Activated CD8-positive, alpha-beta memory T cell treated with anti-CD3 and anti-CD28 coated beads for 4 hours (primary cell): ENCODE measurements at places on chromosomes 4 and X.

GRCh38 chr4:123361195-123361861 is 35.3 kb upstream of the SPRY1 start:
- no peak for DNase-seq

DNA sequence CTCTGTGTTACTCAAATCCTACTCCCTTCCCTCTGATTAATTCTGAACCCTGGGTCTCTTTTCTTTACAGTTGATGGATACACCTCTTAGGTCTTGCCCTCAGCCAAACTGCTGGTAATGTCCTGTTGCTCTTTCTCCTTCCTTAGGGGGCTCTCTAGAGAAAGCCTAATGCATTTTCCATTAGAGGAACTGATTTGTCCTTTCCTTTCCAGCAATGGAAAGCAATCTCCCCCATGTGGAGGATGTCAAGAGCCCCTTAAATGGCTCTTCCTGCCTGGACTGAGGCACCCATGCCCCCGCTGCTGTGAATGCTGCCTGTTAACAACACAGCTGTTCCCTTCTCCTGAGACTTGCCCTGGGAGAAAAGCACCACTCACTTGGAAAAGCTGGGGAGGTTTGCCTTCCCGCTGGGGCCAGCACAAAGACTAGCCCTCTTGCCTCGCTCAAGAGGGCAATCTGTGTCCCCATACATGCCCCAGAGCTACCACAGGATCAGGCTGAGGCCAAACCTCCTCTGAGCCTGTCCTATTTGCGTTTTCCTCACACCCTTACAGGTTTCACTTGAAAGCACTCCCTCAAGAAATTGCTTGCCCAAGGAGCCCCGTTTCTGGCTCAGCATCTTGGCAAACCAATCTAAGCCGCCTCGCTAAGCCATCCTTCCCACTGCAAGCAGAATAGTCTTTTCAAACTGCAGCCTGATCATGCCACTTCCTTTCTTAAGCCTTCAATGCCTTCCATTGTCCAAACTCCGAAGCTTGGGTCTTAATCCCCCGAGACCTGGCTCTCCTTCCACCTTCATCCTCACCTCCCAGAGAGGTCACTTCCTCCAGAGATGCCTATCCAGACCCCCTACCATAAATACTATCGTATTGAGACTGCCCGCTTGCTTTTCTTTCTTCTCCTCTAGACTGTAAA is 23.2 kb upstream of the SMIM20 start:
- DNase-seq: no peak

DNA sequence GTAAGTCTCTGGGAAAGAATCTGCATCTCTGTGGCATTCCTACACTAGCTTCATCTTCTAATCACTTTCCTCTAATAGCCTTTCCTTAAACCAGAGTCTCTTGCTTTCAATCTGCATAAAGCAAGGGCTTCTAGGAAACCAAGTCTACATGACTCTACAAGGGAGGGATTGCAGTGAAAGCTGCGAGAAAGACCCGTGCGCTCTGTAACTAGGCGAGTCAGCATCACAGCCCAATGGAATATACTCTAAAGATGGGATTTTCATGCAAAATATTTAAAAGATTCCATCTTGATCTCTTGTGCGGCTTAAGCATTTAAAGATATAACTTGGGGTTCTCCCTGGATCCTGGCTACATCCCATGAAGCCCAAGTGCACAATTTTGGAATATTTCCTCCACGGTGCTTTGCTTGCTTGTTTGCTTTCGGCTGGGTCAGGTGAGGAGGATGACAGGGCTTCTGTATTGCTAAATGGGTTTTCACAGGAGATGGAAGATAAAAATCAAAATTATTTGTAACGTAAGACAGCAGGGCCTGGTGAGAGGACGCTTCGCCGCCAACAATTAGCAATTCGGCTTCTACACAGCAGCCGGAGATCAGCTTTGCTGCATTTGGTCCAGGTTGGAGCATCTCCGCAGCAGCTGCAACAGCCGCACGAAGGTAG is 687 bp upstream of the GRIA2 start:
- no peak for DNase-seq

GRCh38 chr4:76203541-76203940 is 10.1 kb downstream of the SCARB2 start:
- DNase-seq: no peak

- DNase-seq: no peak
Observed at GRCh38 chr4:146647615-146648460, 9.1 kb downstream of the POU4F2 start.

DNA sequence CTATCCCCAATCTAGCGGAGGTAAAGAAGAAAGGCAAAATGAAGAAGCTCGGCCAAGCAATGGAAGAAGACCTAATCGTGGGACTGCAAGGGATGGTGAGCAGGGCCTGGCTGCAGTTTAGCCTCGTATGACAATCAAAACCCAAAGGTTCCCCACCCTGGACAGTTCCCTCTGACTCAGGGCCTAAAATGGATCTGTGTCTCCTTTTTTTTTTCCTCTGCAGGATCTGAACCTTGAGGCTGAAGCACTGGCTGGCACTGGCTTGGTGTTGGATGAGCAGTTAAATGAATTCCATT is 986 bp downstream of the HDAC6 start:
- no peak for DNase-seq

- no peak for DNase-seq
Observed at GRCh38 chr4:113028074-113028473, 21.4 kb upstream of the ANK2 start.

GRCh38 chr4:144634978-144635747 is 10.8 kb upstream of the HHIP start:
- DNase-seq: no peak

DNA sequence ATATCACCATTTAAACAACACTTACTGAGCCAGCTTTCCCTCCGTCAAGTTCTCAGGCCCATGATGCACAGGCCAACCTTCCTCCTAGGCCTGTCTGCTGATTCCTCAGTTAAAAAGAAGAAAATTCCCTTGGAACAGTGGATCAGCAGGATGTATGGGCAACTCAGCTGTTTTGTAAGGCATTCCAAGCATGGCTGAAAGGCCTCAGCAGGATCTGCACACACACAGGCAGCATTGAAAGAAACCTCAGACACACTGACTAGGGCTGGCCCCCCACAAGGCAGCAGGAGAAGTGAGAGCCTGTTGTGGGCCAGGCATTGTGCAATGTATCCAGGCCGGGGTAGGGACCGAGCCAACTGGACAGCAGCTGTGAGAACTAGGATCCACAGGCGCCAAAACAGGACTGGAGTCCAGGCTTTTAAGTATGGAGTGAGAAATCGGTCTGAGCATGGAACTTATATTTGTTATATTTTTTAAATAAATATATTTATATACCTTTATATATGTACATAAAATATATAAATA is 171.4 kb downstream of the NWD2 start:
- DNase-seq: no peak

DNA sequence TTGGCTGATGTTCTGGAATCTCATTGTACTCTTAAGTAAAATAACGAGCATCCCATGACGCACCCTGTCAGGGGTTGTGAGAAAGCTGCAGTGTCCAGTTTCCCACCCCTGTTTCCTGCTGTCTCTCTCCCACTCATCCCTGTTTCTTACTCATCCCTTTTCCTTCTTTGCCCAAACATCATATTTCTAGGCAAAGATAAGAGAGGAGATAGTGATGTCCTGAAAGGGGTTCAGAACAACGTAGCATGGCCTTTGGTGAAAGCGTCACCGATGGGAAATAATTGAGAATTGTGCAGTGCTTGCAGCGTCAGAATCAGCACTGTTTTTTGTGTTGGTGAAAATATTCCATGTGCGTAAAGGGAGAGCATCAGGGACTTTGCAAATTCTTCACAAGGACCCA is 23.5 kb upstream of the TMEM165 start:
- DNase-seq: no peak

DNA sequence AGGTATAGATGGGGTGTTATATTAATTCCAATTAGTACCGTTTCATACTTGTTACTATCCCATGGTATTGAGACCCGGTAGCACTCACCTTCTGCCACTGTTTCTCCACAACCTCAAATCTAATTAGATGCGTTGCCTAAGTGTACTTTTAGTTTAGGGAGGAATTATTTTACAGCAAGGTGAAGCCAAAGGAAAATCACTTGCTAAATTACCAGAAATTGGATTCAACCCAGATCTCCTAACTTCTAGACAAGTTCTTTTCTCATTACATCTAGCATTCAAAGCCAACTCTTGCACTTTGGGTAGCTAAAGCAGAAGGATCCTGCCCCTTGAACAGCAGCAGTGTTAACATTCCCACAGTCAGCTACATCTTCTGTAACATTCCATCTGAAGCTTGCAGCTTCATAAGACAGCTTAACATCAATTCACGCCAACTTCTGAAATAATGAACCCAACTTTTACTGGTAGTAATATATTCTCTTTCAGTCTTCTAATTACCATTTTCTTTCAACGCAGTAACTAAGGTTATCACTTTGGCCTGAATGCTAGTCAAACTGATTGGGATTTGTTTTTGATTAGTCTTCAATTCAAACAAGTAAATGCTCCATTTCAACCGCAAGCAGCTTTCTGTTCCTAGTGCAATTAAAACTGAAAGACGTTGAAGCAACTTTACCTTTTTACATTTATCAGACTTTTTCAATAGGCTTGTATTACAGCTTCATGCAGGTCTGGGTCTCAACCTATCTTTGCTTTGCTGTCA is 934 bp upstream of the SEC31A start:
- DNase-seq: no peak

DNA sequence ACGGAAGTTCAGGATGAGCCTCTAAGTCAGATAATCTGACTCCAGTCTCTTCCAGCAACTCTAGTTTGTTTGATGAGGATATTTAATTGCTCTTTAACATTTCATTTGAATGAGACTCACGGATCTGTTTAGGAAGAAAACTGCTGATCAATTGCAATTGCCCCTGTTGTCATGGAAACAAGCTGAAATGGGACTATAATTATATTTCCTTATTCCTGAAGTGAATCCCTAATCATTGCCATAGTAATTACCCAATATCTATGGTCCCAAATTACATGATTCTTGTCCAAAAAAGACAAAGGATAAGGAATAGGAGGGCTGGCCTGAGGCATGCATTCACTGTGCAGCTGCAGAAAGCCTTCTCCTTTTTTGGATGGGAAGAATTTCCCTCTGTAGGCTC is 105.3 kb downstream of the AASDH start:
- no peak for DNase-seq

GRCh38 chr4:147360301-147360700 is 120.6 kb upstream of the EDNRA start:
- DNase-seq: no peak

DNA sequence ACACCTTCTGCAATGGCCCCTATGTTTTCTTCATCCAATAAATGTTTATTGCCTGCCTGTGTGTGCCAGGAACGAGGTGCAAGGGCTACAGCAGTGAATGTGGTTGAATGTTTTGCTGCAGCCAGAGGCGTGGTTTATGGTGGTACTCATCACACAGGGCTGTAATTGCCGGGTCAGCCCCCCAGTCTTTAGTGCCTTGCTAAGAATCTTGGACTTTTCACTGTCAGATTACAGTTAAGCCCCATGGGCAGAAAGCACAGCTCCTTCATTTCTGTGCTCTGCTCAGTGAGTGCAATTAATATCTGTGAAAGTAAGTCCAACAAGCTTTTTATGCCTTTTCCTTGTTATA is 67.8 kb downstream of the TAPT1 start:
- no peak for DNase-seq

GRCh38 chrX:111886678-111887077 is 10.7 kb downstream of the TRPC5OS start:
- no peak for DNase-seq

GRCh38 chrX:2342281-2342688 is 158.5 kb downstream of the DHRSX start:
- no peak for DNase-seq

GRCh38 chr4:100421361-100421978 is 96.4 kb downstream of the EMCN start:
- no peak for DNase-seq

DNA sequence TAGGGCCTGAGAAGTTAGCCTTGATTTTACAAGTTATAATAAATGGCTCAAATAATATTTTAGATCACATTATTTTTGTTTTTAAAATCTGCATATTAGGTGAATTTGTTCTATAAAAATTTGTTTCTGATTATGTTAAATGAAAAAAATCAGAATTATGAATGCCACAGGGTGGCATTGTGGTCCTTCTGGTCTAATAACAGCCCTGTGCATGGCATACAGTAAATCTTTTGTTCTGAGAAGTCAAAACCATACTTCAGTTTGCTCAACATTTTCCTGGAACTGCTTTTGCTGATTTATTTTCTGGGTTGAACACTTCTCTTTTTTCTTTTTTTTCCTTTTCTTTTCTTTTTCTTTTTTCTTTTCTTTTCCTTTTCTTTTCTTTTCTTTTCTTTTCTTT is 101.0 kb upstream of the UBQLN2 start:
- DNase-seq: no peak

DNA sequence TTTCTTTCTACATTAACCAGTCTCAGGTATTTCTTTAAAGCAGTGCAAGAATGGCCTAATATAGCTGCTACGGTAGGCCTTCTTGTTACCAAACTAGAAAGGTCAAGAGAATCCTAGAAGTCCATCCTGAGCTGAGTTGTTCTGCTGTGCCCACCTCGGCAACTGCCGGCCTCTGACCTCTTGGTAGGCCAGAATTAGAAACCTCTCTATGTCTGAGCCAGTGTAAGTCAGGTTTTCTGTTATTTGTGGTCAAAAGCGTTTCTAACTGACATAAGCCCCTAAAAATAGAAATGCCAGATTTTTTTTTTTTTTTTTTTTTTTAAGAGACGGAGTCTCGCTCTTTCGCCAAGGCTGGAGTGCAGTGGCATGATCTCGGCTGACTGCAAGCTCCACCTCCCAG is 43.1 kb downstream of the SOWAHB start:
- DNase-seq: no peak

DNA sequence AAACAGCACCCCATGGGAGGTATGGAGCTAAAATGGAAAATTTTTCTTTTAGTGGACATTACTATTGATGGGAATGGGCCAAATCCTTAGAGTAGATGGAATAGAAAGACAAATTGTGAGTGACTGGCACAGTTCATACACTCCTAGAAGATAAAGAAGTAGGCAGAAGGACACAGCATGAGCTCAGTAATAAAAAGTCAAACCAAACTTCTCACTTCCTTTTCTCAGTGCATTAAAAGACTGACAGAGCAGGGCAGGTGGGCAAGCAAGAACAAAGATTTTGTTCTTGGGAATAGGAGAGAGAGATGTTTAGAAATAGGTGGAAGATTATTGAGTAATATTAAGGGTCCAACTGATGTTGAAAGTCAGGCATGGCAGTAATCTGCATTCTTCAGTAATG is 132.5 kb downstream of the ATP10D start:
- DNase-seq: no peak

- DNase-seq: no peak
Observed at GRCh38 chr4:126182786-126183185, 868.0 kb downstream of the FAT4 start.

DNA sequence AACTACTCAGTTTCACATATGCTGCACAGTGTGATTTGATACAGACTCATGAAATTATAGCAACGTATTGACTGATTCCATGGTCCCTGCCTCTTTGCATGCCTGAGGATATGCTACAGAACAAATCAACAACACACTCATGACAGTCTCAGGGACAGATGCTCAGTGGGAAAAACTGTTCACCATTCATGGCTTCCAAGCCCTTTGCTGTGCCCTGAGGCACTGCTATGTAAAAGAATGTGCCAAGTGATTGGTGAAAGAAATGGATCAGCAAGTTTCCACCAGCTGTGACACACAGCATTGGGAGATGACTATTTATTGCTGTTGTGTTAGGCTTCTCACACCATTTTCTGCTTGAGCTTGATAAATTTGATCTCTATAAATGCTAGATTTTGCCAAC is 825.6 kb upstream of the INTU start:
- no peak for DNase-seq

- no peak for DNase-seq
Observed at GRCh38 chrX:6770936-6771335, 236.0 kb upstream of the VCX3A start.

- DNase-seq: no peak
Observed at GRCh38 chrX:10620121-10620699, at the start of gene MID1. Gene MID1 (minus strand): TSS chrX:10620585. CDS start chrX:10567547, 53,038 bp downstream.

- no peak for DNase-seq
Observed at GRCh38 chr4:170599894-170600293, 510.1 kb upstream of the AADAT start.
